SJSA1 (cell line): ENCODE measurements at places on chromosomes 7 and 10. TPM values are rescaled to one million over a fixed set of nuclear protein-coding genes. Genes with fewer than 3 reads are reported as not detected.

GRCh38 chr10:4294271-4294670, 509.3 kb upstream of the KLF6 start:
- DNase-seq = no peak

Gene CYP3A4
- total RNA-seq = not detected in 2 replicates

DNA sequence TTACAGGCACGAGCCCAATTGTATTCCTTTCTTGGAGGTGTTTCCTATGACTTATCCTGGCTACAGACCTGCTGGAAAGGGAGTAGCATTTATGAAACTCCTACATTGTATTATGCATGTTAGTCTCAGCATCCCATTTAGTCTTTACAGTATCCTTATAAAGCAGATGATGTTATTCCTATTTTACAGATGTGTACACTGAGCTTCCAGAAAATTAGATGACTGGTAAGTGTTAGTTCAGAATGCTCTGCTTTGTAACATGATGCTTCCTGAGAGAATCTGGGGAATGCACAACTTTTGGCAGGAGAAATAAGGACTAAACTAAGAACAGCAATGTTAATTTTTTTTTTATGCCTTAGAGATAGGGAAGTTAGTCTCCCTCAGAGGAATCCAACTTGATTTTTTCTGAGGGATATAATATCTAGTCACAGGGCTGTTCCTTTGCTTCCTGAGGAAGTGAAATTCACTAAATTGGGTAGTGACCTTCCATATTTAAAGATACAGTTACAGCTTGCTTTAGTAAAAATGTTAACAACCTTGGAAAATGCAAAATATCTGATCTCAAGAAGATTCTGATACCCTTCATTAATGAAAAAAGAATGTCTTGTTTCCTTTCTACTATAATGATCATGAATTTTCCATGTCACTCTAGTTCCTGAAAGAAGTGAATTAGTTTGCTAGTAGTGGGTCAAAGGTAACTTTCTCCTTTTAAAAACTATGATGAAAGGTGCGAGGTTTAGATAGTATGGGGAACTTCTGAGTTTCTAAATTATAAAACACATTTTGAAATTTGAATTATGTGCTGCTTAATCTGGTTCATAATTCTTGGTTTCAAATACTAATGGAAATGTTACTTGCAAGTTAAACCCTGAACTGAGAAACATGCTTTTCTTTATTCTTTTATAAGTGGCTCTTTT, 194.0 kb upstream of the PRPS1L1 start:
- no peak for DNase-seq

- no peak for DNase-seq
Measured at GRCh38 chr7:188727-189500, 3.5 kb upstream of the FAM20C start.

DNA sequence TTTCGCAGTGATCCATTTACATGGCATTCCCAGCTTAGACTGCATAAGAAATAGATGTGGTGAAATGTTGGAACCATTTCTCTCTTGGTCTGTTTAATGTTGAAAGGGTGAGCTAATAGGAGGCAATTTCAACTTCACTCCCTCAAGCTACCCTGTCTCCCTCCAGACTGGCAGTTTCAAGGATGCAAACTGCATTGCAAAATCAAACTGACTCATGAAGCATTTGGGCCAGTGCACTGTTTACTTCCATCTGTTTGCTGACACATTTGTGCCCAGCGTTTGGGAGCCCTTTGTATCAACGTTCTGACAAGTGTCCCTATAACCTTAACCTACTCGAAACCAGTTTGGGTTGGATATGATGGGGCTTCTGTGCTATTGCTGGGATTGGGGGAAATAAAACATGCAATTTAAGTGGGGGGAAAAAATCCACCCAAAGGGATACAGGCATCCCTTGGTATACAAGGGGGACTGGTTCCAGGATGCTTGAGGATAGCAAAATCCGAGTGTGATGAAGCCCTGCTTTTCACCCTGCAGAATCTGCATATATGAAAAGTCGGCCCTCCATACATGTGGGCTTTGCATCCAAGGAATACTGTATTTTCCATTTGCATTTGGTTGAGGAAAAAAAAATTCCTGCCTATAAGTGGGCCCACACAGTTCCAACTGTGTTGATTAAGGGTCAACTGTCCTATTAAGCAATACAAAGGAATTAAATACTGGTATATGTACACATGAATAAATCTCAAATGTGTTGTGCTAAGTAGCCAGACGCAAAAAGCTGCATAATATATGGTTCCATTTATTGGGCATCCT, 15.6 kb downstream of the RHEB start:
- DNase-seq = peak; percentile 16

Gene ZNF736
- total RNA-seq = 0.06 and 0.68 TPM in 2 replicates

GRCh38 chr10:23157691-23158369, 34.3 kb upstream of the PTF1A start:
- no peak for DNase-seq

- DNase-seq = no peak
Measured at GRCh38 chr7:159015454-159016410, 128.9 kb downstream of the VIPR2 start.

DNA sequence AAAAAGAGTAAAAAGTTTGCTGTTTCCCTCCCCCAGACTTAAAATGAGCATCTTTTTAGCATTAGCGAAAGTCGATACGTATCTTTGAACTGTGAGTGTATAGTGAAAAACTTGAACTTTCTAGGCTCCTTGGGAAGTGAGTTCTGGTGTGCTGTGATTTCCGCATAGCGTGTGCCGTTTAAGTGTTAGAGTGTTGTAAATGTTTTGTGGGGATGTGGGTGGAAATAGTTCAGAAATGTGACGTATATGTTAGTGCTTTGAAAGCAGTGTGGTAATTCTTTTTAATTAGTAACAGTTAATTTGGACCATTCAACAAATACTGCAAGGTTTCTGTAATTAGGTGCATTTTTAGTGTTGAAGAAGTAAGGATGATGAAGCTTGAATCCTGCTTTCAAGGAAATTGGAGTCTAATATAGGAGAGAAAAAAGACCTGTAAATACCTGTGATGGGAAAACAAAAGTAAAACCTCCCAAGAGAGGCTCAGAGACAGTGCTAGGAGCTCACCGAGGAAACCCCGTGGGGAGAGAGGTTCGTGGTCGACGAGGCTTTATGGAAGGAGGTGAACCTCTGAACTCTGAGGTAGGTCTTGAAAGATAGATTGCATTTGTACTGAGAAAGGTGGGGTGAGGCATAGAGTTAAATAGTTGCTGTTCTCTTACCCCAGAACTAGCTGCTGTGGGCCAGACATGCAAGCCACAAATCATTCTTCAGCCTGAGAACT, 40.8 kb downstream of the RBM33 start:
- DNase-seq = no peak
